ENCODE measurements at places on chromosomes 4 and X. TPM values are rescaled to one million over a fixed set of nuclear protein-coding genes. Genes with fewer than 3 reads are reported as not detected.

GRCh38 chr4:145829629-145830395 lies 108.8 kb downstream of the ZNF827 start:
- DNase-seq = no peak

DNA sequence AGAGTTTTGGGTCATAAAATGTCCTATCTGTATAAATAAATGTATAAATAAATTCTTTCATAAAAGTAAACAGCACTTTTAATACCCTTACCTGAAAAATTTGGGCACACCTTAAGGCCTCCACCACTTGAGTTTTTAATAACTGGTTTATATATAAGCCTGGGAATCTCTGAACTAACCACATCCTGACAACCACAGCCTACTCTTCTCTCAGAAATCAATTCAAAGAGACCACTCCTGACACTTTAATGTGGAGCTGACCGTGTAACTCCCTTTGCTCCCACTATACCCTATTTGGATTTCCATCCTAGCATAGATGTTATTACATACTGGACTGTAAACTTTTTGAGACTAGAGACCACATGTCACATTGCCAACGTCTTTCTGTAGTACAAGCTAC lies 3.5 kb downstream of the FBXL5 start:
- no peak for DNase-seq

- DNase-seq = no peak
Observed at GRCh38 chrX:13719192-13719856, 15.1 kb downstream of the TRAPPC2 start.

- no peak for DNase-seq
Observed at GRCh38 chrX:56069299-56069931, 162.7 kb upstream of the KLF8 start.

GRCh38 chrX:41558531-41558930 lies 111.4 kb downstream of the NYX start:
- no peak for DNase-seq

GRCh38 chrX:119130911-119131310 lies 3.3 kb upstream of the KIAA1210 start:
- DNase-seq = no peak

DNA sequence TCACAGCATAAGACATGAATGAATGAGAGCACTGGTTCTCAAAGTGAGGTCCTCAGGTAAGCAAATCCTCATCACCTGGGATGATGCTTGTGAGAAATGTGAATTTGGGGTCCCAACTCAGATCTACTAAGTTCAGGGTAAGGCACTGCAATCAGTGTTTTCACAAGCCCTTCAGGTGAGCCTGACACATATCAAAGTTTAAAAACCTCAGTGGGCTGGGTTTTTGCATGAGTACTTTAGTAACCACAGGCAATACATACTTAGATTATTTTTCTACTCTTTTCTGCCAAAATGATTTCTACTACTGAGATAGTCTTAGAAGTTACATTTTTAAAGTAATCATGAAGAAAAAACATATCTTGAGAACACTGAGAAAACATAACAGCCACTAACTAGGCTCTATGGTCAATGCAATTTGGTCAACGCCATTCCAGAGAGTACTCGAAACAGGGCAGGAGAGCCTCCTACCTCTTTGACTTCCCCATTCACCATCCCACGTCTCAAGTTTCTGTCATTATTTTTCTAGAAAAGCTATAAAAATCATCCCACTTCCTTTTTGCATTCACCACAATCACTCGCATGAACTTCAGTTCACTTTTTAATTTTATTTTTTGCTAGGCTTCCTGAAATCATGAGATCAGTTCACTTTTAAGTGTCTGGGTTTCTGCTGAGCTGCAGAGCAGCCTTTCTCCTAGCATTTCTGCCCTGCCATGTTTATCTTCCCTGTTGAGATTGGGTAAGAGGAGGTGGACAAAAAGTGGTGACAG lies 73.8 kb downstream of the MFAP3L start:
- no peak for DNase-seq

- DNase-seq = no peak
Observed at GRCh38 chr4:149095811-149096210, 653.6 kb upstream of the NR3C2 start.

DNA sequence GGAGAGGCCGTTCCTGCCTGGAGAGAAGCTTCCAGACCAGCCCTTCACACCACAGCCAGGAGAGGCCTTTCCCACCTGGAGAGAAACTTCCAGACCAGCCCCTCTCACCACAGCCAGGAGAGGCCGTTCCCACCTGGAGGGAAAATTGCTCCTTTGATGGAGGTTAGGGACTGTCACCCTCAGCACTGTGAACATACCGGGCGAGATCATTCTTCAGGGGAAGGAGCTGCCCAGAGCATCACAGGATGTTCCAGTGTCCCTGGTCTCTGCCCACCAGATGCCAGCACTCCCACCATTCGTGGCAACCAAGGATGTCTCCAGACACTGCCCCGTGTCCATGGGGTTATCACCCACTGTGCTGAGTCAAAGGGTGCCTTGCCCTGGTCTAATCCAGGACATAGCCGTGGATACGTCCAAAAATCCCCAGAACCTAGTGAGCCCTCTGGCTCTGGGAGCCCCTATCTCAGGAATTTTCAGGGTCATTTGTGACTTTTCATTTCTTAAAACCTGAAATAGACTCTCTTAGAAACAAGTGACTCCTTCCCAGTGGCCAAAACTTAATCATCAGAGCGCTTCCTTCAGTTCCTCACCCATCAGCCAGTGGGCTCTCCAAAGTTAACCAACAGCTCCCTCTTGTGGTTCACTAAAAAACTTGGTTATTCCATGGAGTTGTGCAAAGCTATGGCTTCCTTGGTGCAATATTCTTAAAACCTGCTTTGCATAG lies 80.2 kb downstream of the CRMP1 start:
- DNase-seq = peak; percentile 38

- no peak for DNase-seq
Observed at GRCh38 chr4:121861426-121861825, 8.8 kb downstream of the BBS7 start.

GRCh38 chr4:82382751-82383150 lies 9.0 kb upstream of the HNRNPD start:
- no peak for DNase-seq

Gene PCDH18
- 34.4 TPM for total RNA-seq

Gene USP17L5
- not detected for total RNA-seq

Gene SYP
- 4.2 TPM for total RNA-seq

Gene SMIM10L2A
- total RNA-seq = 2.7 TPM

Gene MTTP
- 0.49 TPM for total RNA-seq

Gene CXCL10
- total RNA-seq = 5.0 TPM

Measured in sciatic nerve (tissue), 2 donors.